CD4-positive, alpha-beta memory T cell (primary cell): ENCODE measurements at places on chromosomes 4 and X.

DNA sequence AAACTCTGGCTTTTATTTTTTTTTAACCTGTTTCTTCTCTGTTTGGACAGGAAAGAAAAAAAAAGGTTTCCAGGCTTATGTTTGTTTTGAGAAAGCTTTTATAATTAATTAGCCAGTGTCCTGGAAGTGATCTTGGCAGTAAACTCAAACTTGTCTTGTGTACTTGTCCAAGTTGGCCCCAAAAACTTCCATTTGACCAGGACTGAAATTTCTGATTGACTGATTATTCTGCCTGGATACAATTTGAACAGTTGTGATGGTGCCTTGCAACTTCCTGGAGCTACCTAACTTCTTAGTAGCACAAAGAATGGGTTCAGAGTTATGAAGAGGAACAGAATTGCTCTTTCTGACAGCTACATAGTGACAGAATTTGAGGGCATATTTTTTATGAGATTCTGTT is 62.0 kb downstream of the SLC4A4 start:
- H3K36me3 ChIP-seq = no peaks in the 10 kb centered on the region
- H3K27ac ChIP-seq = no peak overlapping the region
- no peak overlapping the region for H3K4me3 ChIP-seq
- H3K4me1 ChIP-seq = no peaks in the 10 kb centered on the region

- no peaks in the 10 kb centered on the region for H3K36me3 ChIP-seq
- no peak for DNase-seq
- no peaks in the 10 kb centered on the region for H3K4me1 ChIP-seq
- no peaks in the 10 kb centered on the region for H3K27me3 ChIP-seq
- H3K27ac ChIP-seq = no peak overlapping the region
These were observed 186.7 kb downstream of the ENOX2 start for GRCh38 chrX:130716346-130716745.

GRCh38 chr4:158314756-158315487 is 104.6 kb downstream of the TMEM144 start:
- H3K27me3 ChIP-seq = no peaks in the 10 kb centered on the region
- no peak overlapping the region for H3K4me3 ChIP-seq
- H3K27ac ChIP-seq = no peak overlapping the region
- no peaks in the 10 kb centered on the region for H3K4me1 ChIP-seq
- no peaks in the 10 kb centered on the region for H3K36me3 ChIP-seq

GRCh38 chrX:111743316-111743715 is 62.3 kb downstream of the ALG13 start:
- H3K27me3 ChIP-seq = no peaks in the 10 kb centered on the region
- no peak for DNase-seq
- H3K36me3 ChIP-seq = no peaks in the 10 kb centered on the region
- H3K4me1 ChIP-seq = no peaks in the 10 kb centered on the region

DNA sequence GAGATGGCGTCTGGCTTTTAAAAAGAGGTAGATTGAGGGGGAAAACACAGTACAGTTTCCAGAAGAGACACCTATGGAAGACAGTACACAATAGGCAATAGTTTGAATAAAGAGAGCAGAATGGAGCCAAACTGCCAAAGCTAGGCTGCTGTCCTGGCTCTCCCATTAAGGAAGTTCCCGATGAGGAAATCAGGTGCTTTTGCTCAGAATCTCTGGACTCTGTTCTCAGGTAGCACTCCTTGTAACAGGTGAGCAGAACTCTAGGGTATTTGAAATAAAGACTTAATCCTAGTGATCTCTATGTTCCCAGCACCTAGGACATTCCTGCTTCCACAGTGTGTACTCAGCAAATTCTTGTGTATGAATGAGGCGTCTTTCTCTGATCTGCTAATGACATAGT is 1.6 kb downstream of the EGF start:
- no peak overlapping the region for H3K27ac ChIP-seq
- H3K4me3 ChIP-seq = no peak overlapping the region
- no peaks in the 10 kb centered on the region for H3K27me3 ChIP-seq
- H3K36me3 ChIP-seq = no peaks in the 10 kb centered on the region

DNA sequence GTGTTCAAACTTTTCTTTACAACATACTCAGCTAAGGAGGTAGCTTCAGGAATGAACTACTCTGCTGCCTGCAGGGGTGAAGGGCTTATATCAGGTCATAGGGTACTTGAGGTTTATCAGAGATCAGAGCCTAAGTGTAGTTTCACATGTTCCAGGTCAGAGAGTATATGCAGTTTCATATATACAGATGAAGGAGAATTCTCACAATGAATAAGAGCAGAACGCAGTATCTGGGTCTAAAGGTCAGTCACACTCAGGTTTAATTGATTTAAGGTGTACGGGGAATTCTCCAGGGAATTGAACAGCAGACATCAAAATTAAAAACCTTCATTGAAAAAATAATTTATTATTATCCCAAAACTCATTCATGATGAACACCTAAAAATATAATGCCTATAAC is 700.6 kb downstream of the TECRL start:
- H3K4me1 ChIP-seq = no peaks in the 10 kb centered on the region
- H3K36me3 ChIP-seq = no peaks in the 10 kb centered on the region
- DNase-seq = no peak
- no peak overlapping the region for H3K27ac ChIP-seq
- H3K27me3 ChIP-seq = no peaks in the 10 kb centered on the region

- H3K4me1 ChIP-seq = no peaks in the 10 kb centered on the region
- no peak overlapping the region for H3K27ac ChIP-seq
- no peak for DNase-seq
These were observed 1469.0 kb upstream of the PABPC4L start for GRCh38 chr4:135670548-135670947.

DNA sequence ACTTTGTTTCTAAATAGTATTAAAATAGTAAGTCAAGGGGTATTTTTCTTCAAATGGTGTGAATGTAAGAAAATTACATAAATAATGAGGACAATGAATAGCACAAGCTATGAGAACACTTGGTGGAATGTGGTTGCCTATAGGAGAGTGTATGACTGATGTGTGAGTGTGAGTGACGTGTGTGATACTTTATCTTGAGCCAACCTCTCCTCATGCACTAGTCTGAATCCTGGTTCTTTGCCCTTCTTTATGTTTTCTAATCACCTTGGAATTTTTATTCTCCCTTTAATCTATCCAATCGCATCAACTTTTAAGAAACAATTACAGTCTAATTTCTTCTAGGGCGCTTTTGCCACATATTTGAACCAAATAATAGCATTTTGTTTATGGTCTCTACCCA is 98.2 kb downstream of the YIPF7 start:
- DNase-seq = no peak
- H3K4me1 ChIP-seq = no peaks in the 10 kb centered on the region
- no peak overlapping the region for H3K4me3 ChIP-seq
- no peaks in the 10 kb centered on the region for H3K36me3 ChIP-seq
- no peaks in the 10 kb centered on the region for H3K27me3 ChIP-seq
- no peak overlapping the region for H3K27ac ChIP-seq
